ENCODE measurements at places on chromosomes 5 and 9. TPM values are rescaled to one million over a fixed set of nuclear protein-coding genes. Genes with fewer than 3 reads are reported as not detected.

GRCh38 chr5:31021181-31021624 lies 172.3 kb upstream of the CDH6 start:
- H3K4me3 ChIP-seq, result no peak overlapping the region
- no peaks in the 10 kb centered on the region for H3K27me3 ChIP-seq
- DNase-seq, result no peak
- no peak overlapping the region for H3K27ac ChIP-seq
- H3K4me1 ChIP-seq, result no peaks in the 10 kb centered on the region
- H3K36me3 ChIP-seq, result no peaks in the 10 kb centered on the region

DNA sequence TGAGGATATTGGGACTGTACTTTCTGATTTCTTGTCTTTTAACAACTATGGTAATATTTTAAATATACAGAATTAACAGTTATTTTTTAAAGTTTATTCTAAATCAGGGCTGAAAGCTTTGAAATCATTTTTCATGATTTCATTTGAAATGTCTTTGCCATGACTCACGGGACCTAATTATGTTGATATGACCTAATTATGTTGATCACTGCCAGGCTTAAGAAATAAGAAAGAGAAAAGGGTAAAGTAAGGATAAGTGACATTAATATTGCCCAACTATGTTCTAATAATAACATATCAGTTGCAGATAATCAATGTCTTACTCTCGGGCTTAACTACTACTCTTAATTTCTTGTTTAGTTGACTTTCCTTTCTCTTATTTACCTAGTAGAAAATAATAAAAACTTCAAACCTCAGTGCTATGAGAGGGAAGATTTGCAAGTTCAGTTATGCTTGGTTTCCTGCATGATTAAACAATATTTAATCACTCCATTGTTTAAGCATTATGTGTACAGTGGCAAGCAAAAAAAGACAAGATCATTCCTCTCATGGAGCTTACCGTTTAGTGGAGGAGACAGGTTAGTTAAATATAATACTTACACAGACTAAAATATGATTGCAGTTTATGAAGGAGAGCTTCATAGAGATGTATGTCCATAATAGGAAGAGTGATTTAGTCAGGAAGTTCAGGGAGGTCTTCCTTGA lies 67.0 kb upstream of the EIF4EBP3 start:
- H3K4me3 ChIP-seq, result no peak overlapping the region
- H3K36me3 ChIP-seq, result peaks cover 19% of the 10 kb centered on the region
- H3K4me1 ChIP-seq, result no peaks in the 10 kb centered on the region
- H3K27me3 ChIP-seq, result no peaks in the 10 kb centered on the region

GRCh38 chr5:126199467-126199866 lies 223.7 kb upstream of the GRAMD2B start:
- H3K4me3 ChIP-seq, result no peak overlapping the region
- no peak for DNase-seq
- no peaks in the 10 kb centered on the region for H3K36me3 ChIP-seq

- H3K27ac ChIP-seq, result no peak overlapping the region
- H3K36me3 ChIP-seq, result no peaks in the 10 kb centered on the region
- no peaks in the 10 kb centered on the region for H3K27me3 ChIP-seq
- H3K4me3 ChIP-seq, result no peak overlapping the region
- no peak for DNase-seq
Observed at GRCh38 chr9:123523001-123523400, 167.0 kb downstream of the CRB2 start.

- no peak overlapping the region for H3K27ac ChIP-seq
- no peaks in the 10 kb centered on the region for H3K4me1 ChIP-seq
- no peak for DNase-seq
- no peaks in the 10 kb centered on the region for H3K27me3 ChIP-seq
- H3K4me3 ChIP-seq, result no peak overlapping the region
- no peaks in the 10 kb centered on the region for H3K36me3 ChIP-seq
Observed at GRCh38 chr9:124735121-124735520, 36.0 kb downstream of the NR6A1 start.

Gene IFNA13
- not detected for total RNA-seq
